ENCODE measurements at places on chromosomes 3 and 15. TPM values are rescaled to one million over a fixed set of nuclear protein-coding genes. Genes with fewer than 3 reads are reported as not detected.

GOLGA6A gene
- not detected for total RNA-seq

- DNase-seq: no peak
Observed at GRCh38 chr15:70058642-70059360, 38.9 kb downstream of the TLE3 start.

SLC33A1 gene
- 20.2 TPM for total RNA-seq

GRCh38 chr15:67579164-67579563 lies 36.7 kb downstream of the MAP2K5 start:
- no peak for DNase-seq

SEMA6D gene
- not detected for total RNA-seq

DNA sequence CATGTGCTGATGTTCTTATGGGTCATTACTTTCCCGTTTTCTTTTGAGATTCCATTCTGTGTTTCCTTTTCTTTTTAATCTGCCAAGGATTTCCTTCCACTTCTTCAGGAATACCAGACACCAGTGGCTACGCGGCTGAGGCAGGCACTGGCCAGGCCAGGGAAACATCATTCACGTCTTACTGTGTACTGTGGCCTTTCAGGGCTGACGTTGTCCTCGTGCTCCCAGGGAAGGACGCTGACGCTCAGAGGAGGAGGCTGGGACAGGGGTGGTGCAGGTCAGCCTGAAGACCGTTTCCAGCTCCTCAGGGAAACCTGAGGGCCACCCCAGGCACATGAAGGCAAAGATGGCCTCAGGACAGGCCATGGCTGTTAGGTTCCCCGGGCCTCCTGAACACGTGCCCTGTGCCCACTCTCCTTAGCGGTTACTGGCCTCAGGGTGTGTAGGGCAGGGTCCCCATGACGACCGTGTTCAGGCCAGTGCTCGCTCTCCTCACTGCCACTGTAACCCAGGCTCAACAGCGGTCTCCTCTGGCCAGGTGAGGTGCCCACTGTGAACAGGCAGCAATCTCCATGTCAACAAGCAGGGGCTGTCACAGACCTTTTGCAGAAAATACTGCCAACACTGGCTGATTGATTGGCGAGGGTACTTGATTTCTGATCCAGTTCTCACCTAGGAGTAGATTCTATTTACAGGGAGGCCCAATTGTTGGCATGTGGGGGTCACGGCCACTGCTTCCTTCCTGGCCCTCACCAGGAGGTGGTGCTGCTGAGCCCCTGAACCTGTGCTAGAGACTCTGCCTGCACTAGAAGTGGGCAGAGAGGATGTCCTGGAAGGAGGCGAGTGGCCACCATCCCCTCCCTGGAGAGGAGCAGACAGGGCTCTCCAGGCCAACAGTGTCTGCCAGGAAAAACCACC lies 169.5 kb downstream of the ATP10A start:
- DNase-seq: peak; percentile 53

TMC3 gene
- total RNA-seq: not detected

DNA sequence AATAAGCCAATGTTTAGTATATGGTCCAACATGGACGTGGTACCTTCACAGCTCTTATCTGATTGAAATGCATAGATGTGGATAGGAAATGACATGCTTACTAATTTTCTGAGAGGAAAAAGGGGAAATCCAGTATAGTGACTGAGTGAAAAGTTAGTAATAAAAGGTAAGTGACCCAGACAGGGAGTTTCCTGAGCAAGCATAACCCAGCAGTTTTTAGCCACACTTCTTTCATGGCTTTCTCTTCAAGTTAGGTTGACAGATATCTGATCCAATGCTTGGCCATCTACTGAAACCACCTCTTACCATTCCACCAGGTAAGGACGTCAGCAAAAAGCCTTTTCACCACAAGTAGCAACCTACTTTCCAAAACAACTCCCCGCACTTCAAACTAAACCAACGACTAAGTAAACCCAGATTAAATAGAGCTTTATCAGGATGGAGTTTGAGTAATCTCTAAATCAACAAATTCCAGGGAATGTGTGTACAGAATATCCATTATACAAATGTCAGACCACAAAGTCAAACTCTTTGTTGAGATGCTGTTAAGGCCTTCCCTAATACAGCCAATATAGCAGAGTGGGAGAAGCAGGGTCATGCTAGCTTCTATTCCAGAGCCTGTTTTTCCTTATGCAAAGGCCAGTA lies 329.7 kb downstream of the RORA start:
- DNase-seq: no peak

DNA sequence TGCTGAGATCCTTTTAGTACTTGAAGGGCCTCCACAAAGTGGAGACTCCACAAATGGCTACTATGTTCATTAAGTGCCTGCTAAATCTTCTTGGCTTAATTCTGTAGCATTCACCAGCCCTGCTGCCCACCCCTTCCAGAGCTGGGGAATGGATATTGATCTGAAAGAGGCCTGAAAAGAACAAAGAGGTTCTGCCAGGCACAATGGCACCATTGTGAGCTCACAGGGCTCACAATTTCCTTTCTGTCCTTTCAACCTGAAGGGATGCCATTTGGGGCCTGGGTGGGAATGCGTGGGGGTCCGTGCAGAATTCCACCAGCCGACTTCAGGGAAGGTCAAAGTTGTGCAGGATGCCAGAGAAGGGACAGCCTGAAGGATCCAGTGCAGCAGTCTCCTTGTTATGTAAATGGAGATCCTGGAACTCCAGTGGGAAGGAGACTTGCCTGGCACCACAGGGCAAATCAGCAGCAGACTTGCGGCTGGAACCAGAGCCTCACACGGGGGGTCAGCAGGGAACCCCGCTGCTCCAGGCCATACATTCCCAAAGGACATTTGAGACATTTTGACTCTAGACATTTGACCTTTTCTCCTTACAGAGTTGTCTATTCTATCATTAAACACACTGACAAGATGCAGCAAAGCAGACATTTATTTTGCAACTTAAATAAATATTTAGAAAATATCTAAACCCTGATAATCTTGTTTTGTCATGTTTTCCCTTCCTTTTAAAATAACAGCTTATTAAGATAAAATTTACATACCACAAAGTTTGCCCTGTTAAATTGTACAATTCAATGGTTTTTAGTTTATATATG lies 21.5 kb upstream of the MORF4L1 start:
- DNase-seq: no peak

DNA sequence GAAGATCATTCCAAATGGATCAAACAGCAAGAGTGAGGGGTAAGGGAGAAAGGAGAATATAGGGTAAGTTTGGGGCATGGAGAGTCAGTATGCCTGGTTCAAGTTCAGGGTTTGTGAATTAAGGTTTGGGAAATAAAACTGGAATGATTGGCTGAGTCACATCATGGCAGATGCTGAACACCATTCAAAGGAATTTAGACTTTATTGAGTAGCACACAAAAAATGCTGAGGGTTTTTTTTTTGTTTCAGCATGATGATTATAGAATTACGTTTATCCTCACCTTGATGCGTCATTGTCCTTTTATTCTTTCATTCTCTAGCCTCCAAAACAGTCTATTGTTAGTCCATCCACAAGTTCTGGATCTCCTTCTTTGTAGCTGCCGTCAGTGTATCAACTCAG lies 220.0 kb upstream of the UMPS start:
- DNase-seq: no peak

DNA sequence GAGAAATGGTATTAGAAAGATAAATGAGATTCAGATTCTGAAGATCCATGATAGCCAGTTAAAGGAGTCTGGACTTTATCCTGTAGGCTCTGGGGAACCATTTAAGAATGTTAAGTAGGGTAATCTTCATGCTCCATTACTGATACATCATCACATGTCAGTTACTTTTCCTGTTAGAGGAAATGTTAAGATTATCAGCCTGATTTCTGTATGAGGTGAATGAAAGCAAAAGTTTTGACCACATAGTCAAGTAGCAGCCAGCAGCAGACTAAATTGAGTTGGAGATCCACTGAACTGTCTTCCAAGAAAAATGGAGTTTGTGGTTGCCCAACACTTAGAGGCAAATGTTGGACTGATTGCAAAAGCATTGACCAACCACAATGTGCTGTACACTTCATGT lies 4.7 kb upstream of the COPB2 start:
- DNase-seq: no peak

KCNMB3 gene
- 1.2 TPM for total RNA-seq

DNA sequence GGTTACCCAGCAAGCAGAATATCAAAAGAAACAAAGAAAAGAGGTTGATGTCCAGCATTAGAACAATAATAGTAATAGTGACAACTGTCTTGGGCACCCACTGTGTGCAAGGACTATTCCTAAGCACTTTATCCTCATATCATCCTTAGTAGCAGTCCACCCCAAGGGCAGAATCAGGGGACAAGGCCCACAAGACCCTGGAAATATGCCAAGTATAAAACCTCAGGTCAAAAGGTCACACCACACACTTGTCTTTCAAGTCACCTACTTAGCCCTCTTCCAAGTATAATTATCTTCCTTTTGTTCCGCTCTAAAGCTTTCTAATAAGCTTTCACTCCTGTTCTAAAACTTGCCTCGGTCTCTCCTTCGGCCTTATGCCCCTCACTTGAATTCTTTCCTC lies 124.0 kb upstream of the STT3B start:
- DNase-seq: no peak

GRCh38 chr3:140160553-140160952 lies 225.6 kb downstream of the CLSTN2 start:
- DNase-seq: no peak

Measured in activated CD8-positive, alpha-beta T cell treated with anti-CD3 and anti-CD28 coated beads, Interleukin-2, amount 10 ng/mL, durations not matched to agents 7 days and 5 days (primary cell).